ENCODE measurements at places on chromosomes 3 and 15.

DNA sequence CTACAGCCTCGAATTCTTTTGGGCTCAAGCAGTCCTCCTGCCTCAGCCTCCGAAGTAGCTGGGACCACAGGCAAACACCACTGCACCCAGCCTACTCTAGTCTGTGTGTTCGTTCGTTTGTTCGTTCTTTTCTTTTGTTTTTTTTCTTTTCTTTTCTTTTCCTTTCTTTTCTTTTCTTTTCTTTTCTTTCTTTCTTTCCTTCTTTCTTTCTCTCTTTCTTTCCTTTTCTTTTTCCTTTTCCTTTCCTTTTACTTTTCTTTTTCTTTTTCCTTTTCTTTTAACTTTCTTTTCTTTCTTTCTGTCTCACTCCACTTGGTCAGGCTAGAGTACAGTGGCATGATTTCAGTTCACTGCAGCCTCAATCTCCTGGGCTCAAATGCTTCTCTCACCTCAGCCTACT, 36.8 kb downstream of the LMLN start:
- no peak for DNase-seq

GRCh38 chr3:10015461-10015904, 10.8 kb upstream of the FANCD2 start:
- DNase-seq, result no peak

GRCh38 chr3:16072420-16073110, 101.9 kb upstream of the GALNT15 start:
- no peak for DNase-seq

GRCh38 chr3:45188719-45189659, 37.1 kb downstream of the TMEM158 start:
- DNase-seq, result no peak

DNA sequence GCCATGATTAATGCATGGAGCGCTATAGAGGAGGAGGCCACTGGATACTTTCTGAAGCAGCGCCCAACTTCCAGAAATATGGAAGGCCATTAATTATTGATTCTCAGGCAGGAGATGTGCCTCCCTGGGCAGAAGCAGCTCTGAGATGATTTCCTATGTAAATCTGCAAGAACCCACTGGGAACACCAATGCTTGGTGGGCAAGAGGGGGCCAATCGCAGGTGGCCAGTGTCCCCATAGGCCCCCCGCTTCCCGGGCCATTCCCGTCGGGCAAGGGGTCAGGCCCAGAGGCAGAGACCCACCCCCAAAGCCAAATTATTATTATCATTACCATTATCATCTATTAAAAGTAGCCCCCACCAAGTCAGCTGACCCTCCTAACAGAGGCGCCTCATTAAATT, 288.0 kb upstream of the TLE3 start:
- no peak for DNase-seq

- DNase-seq, result no peak
Observed at GRCh38 chr3:53803124-53803815, 42.9 kb downstream of the CHDH start.

DNA sequence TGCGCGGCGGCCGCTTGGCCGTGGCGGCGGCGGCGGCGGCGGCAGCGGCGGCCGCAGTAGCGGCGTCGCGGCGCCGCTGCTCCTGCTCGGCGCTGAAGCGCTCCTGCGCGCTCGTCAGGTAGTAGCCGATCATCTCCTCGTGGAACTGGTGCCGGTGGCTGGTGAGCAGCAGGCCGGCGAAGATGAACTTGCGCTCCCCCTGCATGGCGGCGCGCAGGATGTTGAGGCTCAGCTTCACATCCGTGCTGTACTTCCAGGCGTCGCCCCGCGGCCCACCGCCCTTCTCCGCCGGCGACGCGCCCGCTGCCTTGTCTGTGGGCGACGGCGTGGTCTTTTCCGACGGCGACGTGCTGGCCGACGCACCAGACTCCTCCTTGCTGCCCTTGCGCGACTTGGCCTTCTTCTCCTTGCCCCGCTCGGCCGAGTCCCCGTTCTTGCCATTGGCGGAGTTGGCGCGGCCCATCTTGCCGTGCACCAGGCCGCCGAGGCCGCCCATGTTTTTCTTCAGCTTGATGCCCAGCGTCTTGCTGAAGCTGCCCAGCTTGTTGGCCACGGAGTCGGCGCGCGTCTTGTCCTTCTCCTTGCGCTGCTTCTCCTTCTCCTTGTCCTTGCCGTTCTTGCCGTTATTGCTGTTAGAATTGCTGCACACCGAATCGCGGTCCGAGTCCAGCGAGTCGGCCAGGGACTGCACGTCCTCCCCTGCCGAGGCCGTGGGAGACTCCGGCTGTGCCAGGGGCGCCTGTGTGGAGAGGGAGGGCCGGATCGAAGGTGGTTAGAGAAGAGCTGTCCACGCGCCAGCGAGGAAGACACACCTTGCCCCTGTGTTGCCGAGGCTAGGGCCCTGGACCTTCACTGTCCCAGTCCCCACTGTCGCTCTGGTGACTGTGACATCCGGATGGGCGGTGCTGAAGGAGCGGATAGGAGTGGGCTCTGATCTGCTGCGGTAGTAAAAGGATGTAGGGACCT, 157.6 kb downstream of the KLF13 start:
- DNase-seq, result peak; percentile 21

DNA sequence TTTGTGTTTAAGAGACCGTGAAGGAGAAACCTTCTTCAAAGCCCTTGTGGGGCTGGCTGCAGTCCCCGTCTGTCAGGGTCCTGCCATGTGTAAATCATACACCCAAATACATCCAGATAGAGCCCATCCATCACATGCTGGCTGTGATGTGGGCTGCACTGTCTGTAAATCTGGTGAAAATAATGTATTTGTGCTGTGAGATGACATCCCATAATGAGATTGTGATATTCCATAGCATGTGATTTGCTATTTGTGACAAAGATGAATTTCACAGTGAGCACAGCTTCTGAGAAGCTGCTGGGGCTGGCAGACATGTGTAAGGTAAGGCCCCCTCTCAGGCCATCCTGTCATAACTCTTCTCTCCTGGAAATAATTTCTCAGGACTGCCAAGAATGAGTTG, 114.3 kb upstream of the MB21D2 start:
- no peak for DNase-seq

DNA sequence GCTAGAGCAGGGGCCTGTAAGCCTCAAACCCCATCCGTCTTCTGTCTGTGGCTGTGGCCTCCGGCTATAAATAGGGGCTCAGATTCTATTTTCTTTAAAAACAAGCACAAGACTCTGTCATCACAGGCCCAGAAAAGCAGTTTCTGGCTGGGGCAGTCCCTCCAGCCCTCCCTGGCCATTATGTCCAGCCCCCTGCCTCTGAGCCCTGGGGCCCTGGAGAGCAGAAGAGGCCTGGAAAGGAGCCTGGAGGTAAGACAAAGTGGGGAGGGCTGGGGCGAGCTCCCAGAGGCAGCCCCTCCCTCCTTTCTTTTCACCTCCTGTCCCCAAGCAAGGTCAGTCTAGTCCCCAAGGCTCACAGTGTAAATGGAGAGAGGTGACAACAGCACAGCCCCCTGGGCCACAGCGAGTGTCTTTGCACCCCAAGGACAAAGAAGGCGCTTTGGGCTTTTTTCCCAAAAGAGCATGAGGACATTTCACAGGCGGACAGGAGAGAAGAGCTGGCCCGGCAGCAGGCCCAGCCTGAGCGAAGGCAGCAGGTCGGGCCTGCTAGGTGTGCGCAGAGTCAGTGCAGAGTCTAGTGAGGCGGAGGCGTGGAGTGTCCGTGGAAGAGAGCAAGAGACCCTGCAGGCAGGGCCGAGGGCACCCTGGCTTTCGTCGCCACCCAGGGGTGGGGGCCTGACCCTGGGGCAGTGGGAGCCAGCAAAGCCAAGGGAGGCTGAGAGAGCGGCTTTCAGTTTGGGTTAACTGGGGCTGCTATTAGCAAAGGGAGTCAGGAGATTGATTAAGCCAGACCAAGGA, 188.3 kb downstream of the TBC1D2B start:
- no peak for DNase-seq

GRCh38 chr3:184171562-184171961, 3.1 kb upstream of the AP2M1 start:
- no peak for DNase-seq

DNA sequence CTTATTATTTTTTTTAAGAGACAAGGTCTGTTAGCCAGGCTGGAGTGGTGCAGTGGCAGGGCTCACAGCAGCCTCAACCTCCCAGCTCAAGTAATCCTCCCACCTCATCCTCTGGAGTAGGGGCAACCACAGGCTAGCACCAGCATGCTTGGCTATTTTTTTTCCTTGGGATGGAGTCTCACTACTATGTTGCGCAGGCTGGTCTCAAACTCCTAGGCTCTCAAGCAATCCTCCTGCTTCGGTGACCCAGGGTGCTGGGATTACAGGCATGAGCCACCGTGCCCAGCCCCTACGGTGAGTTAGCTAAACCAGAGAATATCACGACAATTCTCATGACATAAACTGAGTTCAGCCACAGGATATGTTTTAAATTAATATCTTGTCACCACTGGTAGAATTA, 2.0 kb downstream of the DCUN1D1 start:
- DNase-seq, result no peak

DNA sequence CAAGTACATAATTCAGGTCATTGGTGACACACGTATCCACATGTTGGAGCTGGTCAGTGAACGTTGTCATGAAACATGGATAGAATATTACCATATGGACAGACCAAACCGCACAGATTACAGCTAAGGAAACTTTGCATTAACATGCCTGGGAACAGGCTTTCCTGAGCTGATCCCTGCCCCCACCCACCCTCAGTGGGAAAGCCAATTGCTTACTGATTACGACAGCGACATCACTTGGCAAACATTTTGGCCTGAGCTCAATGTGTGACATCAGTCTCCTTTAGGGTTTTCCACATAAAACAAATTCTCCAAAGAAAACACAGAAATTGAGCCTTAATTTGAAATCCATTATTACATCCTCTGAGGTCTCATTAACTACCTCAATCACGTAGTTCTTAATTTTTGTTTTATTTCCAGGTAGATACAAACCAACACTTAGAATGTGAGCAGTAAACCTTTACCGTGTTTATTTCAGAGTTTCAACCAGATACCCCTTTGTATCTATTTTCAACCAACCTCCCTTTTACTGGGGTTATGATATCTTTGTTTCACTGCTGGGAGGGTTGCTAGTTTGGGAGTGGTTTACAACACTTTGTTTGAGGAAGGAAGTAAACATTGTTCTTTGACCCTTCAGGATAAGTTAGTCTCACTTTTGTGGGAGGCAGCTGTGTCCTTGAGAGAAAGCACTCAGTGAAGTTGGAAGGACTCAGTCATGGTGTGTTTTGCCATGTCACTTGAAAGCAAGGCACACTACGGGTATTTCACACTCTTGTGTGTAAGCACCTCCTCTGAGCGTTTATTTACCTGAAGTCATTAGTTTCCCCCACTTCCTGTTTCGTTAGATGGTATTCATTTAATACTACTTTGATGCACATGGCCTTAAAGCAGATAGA, 103.1 kb downstream of the CMSS1 start:
- DNase-seq, result no peak

DNA sequence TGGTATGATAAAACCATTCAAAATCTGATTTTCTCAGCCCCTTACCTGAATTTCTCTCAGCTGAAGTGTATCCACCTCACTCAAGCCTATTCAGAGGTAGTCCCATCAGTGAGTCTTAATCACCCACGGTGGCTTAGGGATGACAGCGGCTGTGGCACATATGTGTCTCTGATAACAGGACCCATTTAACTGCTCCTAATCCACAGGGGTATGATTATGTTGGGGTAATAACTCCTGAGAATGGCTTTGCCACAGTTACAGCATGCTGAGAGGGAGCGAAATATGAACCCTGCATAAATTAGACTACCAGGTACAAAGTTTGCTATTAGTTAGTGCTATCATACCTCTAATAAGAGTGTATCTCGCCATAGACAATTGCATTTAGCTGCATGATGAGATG, 10.6 kb downstream of the CLRN1 start:
- no peak for DNase-seq

- no peak for DNase-seq
Observed at GRCh38 chr3:494190-494589, 297.6 kb downstream of the CHL1 start.

- no peak for DNase-seq
Observed at GRCh38 chr15:72389231-72389630, 8.9 kb upstream of the TMEM202 start.

Measured in activated T-helper 9 cell treated with anti-CD3 and anti-CD28 coated beads, Interleukin-2, amount 50 U/mL, for 16 hours (primary cell).